NCI-H446 treated with DMSO at 0.1 percent for 48 hours (cell line): ENCODE measurements at places on chromosomes 3 and 15.
A peak's percentile ranks its signal among the peaks of the same experiment; 100 is the strongest.

- DNase-seq: no peak
Observed at GRCh38 chr3:161700998-161701397, 204.4 kb downstream of the OTOL1 start.

DNA sequence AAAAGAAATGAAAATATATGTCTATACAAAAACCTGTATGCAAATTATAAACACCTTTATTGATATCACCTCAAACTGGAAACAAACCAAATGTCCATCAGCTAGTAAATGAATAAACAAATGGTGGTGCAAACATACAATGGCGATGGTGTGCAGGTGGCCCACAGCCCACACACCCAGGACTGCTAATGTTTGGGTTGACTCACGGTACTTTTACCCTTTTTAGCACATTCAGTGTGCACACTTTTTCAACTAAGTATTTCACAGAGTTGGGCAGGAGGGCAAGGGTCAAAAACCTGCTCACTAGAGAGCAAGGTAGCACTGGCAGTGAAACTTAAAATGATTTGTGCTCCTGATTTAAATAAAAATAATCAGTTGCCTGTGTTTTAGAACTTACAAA lies 123.1 kb upstream of the BHLHE40 start:
- DNase-seq: no peak

DNA sequence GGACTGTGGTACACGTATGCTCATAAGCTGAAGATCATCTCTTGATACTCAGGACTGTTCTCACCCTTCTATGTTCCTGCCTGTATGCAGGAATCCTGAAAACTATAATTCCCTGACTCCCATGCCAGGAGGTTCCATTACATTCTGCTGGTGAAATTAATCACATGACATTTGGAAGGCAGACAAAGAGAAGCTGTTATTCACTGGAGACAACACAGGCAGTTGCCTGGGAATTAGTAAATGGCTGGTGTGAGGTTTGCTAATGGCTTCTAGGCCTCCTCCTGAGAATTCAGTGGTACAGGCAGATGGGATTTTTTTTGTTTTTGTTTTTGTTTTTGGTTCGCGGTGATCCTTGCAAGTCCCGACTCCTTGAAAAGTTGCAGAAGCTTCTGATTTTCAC lies 91.4 kb downstream of the CTNNB1 start:
- DNase-seq: no peak

DNA sequence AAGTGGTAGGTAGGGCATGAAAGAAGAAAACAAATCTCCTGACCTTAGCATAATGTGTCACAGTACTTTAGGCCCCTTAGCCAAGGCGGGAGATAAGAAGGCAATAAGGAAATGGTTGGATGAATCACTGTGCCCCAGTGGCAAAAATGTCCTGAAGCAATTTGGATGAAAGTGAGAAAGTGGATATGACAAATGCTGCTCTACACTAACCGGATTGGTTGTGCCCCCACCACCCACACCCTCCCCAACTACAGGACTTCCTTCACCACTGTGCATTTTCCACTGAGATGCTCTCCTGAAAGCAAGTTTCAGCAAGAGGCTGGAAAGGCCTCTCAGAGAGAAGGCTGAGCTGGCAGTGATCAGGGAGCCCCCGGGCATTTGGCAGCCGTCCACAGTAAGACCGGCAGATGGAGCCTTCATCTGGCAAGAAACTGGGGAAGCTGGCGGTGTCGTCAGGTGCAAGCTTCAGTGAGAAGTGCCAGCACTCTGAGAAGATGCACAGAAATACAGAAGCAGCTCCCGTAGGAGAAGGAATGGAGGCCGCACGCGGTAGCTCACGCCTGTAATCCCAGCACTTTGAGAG lies 63.8 kb downstream of the ATP1B3 start:
- peak; percentile 98 for DNase-seq

GRCh38 chr3:119831022-119831421 lies 49.1 kb downstream of the NR1I2 start:
- DNase-seq: no peak

DNA sequence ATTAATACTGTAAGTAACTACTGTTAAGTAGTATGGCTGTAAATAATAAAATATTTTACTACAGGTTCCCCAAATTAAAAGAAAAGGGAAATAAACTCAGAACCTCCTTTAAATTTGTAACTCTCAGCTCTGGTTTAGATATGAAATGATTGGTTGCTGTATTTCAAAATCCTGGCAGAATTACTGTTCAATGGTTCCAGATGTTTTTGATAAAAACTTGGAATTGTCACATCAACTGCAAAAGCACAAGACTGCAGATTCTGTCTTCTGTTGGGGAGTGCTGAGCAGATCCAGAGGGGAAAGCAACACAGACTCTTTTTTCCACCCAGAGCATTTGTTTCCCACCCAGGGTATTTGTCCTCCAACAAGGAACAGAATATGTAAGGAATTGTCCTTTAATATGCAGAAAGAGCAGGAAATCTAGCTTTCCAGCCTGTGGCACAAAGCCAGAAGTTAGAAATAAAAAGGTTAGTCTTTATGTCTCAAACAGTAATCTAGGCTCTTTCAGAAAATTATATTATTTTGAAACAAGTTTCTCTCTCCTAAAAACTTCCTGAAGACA lies 178.1 kb downstream of the KLHL25 start:
- no peak for DNase-seq

- no peak for DNase-seq
Observed at GRCh38 chr15:94338243-94338846, 107.0 kb downstream of the MCTP2 start.

DNA sequence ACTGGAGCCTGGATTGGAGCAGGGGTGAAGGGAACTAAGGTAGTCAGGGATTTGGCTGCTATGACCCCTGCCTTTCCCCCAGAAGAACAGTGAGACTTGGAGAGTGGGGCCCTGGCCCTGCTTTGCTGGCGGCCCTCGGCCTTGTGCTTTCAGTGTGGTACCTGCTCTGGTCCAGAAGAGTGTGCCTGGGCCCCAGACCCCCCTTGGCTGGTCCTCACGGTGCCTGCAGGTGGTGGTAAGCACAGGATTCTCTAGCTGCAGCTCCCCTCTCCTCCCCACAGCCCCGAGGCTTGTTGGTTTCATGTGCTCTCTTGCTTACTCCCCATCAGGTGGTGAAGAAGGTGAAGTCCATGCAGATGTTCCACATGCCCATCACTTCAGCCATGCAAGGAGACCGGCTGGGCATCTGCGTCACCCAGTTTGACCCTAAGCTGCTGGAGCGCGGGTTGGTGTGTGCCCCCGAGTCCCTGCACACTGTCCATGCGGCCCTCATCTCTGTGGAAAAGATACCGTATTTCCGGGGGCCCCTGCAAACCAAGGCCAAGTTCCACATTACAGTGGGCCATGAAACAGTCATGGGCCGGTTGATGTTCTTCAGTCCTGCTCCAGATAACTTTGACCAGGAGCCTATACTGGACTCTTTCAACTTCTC lies 125.7 kb downstream of the DNAJB8 start:
- no peak for DNase-seq

DNA sequence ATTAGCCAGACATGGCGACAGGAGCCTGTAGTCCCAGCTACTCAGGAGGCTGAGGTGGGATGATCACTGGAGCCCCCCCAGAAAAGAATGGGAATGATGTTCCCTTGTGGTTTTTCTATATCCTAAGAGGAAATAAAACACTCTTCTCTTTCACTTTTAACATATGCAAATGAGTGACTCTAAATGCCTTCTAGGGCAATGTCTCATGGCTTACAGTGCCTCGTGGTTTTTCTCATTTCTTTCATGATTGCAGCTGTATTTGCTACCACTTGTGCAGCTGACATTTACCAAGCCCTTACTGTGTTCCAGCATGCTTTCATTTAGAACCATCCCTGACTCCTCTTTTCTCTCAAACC lies 26.4 kb downstream of the STOML1 start:
- DNase-seq: no peak

GRCh38 chr15:94400526-94401298 lies 169.4 kb downstream of the MCTP2 start:
- no peak for DNase-seq

- no peak for DNase-seq
Observed at GRCh38 chr3:8445861-8446260, 55.8 kb upstream of the LMCD1 start.

DNA sequence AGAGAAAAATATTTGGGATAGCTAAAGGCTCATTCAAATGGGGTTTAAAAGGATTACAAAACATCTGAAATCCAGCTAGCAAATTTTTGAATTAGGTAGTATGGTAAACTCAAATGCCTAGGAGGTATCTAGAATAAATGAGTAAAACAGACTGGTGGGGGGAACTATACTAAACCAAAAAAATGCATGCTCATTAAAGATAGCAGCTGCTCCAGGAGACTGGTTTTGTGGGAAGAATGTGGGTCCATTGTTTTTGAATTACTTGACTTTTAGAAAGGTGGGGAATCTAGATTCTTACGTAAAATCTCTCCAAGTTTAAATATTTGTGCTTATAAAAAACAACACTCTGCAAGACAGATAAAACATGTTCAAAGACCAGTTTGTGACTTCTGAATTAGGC lies 73.8 kb downstream of the LEKR1 start:
- DNase-seq: no peak

DNA sequence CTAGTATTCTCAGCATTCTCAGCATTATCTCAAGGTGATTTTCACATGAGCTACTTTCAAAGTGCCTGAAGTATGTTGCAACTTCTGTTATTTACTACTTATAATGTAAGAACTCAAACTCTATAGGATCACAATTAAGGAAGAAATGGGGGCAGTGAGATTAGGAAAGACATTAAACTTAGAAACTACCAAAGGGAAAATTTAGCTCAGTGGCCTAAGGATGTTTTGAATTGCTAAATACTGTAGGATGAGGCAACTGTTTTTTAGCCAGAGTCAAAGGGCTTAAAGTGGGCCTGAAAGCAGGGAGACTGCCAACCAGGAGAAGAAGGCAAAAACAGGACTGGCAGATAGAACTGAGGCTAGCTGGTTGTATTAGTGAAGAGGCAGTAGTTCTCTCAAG lies 55.5 kb upstream of the MBNL1 start:
- DNase-seq: no peak

GRCh38 chr3:144586382-144586781 lies 614.8 kb downstream of the DIPK2A start:
- DNase-seq: no peak

GRCh38 chr15:78508272-78508671 lies 895 bp downstream of the HYKK start:
- DNase-seq: no peak

GRCh38 chr15:74913041-74913440 lies 6.4 kb upstream of the FAM219B start:
- DNase-seq: no peak

DNA sequence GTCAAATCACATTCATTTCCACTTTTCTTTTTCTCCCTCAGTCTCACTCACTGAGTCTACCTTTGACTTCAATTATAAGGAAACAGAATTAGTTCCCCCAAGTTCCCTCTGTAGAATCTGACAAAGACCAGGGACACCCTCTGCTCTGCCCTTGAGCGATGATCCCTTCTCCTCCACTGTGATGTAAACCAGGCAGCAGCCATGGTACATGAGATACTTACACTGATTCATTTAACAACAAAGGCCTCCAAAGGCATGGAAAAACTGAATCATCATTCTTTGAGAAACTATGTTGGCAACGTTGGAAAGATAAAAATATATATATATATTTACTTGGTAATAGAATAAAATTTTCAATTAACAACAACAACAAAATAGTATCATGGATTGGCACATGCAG lies 84.1 kb downstream of the P3H2 start:
- DNase-seq: no peak

DNA sequence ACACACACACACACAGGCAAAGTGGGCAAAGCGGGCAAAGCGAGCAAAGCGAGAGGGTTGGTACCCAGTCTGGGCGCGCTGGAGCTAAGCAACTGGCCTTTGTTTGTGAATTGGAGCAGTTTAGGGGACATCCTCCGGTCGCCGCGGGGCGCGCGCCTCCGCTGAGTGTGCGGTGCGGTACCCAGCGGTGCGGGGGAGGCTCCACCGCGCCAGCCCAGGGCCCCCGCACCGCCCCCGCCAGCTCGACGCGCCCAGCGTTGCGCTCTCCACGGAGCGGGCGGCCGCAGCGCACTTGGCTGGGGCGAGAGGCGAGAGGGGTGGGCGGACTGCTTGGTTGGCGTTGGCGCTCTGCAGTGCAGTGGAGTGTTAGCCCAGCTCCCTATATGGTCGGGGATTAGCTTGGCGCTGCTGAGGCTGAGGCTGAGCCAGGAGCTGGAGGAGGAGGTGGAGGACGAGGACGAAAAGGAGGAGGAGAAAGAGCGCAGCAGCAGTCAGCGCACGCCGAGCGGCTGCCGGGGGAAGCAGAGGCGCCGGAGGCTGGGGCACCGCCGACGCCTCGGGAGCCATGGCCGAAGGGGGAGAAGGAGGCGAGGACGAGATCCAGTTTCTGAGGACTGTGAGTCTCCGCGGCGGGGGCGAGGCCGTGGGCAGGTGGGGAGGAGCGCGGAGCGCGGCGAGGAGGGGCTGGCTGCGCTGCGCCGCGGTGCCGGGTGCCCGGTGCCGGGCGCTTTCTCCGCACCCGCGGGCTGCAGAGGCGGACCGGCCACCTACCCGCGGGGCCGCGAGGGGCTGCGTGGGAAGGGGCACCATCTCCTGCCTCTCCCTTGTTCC lies at the start of gene RYR3:
Gene RYR3, plus strand, starts transcription at position 487 of the 831 bp plus-strand sequence. Its CDS starts 79 bp downstream, at position 566.
- no peak for DNase-seq

DNA sequence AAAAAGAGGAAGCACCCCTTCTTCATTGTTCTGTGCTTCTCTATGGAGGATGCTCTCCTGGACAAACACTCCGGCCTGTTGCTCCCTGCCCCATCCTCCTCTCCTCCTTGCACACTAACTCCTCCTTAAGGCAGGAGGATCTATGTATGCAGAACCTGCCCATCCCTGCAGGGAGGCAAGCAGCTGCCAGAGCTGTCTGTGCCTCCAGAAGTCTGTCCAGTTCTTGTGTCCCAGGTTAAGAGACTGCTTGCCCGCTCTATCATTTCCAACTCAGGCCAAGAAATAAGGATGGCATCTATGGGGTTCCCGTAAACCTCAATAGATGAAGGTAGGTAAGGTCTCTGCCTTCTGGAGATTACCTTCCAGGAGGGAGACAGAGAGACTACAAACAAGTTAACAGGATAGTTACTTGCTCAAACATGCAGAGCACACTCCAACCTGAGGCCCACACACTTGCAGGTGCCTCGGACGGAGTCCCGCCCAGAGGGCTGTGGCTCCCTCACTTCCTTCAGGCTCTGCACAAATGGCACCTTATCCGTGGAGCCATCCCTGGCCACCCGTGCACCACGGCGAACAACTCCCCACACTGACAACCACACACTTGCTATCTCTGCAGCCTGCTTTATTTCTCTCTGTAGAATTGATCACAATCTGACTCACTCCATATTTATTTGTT lies 6.9 kb downstream of the XXYLT1 start:
- no peak for DNase-seq

GRCh38 chr3:194404365-194405140 lies 5.5 kb upstream of the GP5 start:
- peak; percentile 33 for DNase-seq

- DNase-seq: no peak
Observed at GRCh38 chr15:74468341-74469032, 7.5 kb upstream of the UBL7 start.

- no peak for DNase-seq
Observed at GRCh38 chr15:63514531-63514943, 10.1 kb downstream of the USP3 start.

DNA sequence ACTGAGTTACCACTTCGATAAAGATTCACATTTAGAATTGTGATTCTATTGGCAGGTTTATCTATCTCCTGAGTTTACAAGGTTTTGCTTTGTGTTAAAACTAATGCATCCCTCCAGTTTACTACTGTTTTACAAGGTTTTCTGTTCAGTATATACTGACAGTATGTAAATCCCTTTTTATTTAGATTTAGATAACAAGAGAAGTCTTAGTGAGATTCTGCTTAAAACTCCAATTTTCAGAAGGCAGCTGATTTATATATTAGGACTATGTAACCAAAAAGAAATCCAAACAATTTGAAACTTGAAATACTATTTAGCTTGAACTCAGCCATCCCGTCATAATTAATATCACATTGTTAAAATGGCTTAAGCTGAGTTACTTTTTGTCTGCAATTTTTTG lies 619.2 kb downstream of the NAALADL2 start:
- no peak for DNase-seq
